ENCODE measurements at places on chromosomes 1 and 21. TPM values are rescaled to one million over a fixed set of nuclear protein-coding genes. Genes with fewer than 3 reads are reported as not detected.

DNA sequence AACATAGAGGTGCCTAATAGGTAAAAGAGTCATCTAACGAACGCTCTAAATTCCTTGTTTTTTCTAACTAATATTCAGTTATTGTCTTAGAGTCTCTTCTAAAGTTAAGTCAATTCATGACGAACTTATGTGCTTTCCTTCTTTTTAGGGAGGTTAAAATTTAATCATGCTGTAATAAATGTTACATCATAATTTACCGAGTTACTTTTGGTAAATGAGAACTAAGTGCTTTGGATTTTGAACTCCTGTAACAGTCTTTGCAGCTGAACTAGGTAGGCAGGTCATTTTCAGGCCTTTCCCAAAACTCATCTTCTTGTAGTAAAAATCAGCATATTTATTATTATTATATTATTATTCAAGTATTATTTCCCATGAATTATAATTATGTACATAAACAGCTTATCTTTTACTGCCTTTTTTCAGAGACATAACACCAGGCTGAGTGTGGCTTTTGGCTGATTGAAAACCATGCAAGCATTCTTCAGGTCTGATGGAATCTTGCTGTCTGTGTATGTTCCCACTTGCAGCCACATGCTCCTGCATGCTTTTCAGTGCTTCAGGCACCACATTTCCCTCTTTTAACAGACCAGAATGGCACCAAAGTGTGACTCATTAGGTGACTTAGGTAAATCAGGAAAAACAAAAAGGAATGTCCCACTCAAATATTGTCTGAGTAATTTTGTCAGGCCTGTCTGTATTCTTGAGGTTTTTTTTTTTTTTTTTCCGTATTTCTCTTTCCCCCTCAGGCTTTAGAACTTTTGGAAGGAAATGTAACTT lies 81.0 kb upstream of the CD55 start:
- no peaks in the 10 kb centered on the region for H3K36me3 ChIP-seq
- H3K4me3 ChIP-seq: no peak overlapping the region
- no peak for DNase-seq
- no peaks in the 10 kb centered on the region for H3K4me1 ChIP-seq

DNA sequence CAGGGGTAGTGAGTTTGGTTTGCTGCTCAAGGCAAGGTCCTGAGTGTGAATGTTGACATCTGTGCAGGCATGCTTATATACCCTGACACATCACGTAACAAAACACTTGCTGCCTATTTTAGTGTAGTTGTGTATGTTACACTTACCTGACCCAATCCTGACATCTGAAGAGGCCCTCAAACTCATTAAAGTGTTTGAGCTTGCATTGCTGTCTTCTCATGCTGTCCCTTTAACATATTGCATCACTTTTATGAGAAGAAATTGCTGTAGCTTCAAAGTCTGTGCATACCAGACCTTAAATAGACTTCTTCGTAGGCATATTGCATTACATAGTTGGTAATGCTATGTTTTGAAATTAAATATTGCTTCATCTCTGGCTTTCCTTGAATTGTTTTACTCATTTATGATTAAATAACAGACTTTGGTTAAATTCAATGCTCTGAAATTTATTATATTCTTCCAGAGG lies at the start of gene KRTAP19-3:
Gene KRTAP19-3, minus strand, starts transcription at position 51 of the 466 bp plus-strand sequence. CDS start 56 bp downstream, outside the sequence.
- H3K27me3 ChIP-seq: no peaks in the 10 kb centered on the region
- no peak within 1 kb of the TSS for H3K4me3 ChIP-seq
- H3K36me3 ChIP-seq: no peaks in the 10 kb centered on the region
- no peak for DNase-seq
- no peak within 1 kb of the TSS for H3K27ac ChIP-seq
- H3K4me1 ChIP-seq: no peaks in the 10 kb centered on the region

DNA sequence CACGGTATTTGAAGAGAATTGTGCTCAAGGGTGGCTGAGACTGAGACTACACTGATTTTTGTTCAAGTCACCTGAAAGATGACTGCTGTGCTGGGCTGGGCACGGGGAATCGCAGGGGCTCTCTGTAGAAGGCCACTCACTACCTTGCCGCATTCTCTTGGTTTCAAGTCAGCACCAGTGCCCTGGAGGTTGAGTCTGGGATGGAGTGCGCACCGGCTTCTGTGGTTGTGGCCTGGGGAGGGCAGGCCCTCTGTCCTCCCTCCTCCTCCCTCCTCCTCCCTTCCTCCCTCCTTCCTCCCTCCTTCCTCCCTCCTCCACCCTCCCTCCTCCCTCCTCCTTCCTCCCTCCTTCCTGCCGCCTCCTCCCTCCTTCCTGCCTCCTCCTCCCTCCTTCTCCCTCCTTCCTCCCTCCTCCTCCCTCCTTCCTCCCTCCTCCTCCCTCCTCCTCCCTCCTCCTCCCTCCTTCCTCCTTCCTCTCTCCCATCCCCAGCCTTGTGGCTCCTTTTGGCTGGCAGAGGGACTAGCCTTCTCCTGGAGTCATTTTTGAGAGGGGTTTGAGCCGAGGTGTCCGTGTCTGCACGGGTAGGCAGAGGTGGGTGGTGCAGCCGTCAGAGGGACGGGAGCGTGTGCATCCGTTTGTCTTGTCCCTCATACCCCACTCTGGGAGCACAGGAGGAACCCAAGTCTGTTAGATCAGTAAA lies 9.5 kb downstream of the RER1 start:
- H3K36me3 ChIP-seq: peaks cover 75% of the 10 kb centered on the region
- no peaks in the 10 kb centered on the region for H3K4me1 ChIP-seq
- H3K27ac ChIP-seq: no peak overlapping the region
- no peak for DNase-seq
- H3K27me3 ChIP-seq: no peaks in the 10 kb centered on the region

- peak overlapping the region; percentile 95 for H3K4me3 ChIP-seq
- H3K27ac ChIP-seq: peak overlapping the region; percentile 83
Observed at GRCh38 chr1:176206006-176206960, 803 bp downstream of the COP1 start.

GRCh38 chr1:191261111-191261510 lies 783.4 kb upstream of the BRINP3 start:
- no peak for DNase-seq
- H3K4me1 ChIP-seq: no peaks in the 10 kb centered on the region
- no peak overlapping the region for H3K27ac ChIP-seq
- no peaks in the 10 kb centered on the region for H3K36me3 ChIP-seq
- no peak overlapping the region for H3K4me3 ChIP-seq
- H3K27me3 ChIP-seq: no peaks in the 10 kb centered on the region

DNA sequence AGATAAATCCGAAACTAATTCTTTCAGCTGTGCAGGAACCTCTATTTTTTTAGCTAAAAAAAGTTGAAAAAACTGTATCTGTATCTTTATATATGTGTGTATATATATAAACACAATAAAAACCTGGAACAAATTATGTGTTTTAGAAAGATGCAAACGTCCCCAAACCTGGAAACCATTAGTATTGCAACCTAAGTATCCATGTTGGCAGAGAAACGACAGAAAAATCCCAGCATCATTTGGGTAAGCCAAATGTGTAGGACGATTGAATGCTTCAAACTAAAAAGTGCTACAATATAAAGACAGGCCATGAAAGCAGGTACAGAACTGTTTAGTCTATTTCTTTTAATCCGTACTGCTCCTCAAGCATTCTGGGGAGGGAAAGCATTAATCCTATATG lies 87.9 kb downstream of the AHCTF1 start:
- H3K4me1 ChIP-seq: no peaks in the 10 kb centered on the region
- peaks cover 24% of the 10 kb centered on the region for H3K36me3 ChIP-seq
- no peak overlapping the region for H3K27ac ChIP-seq
- DNase-seq: no peak
- H3K27me3 ChIP-seq: no peaks in the 10 kb centered on the region
- H3K4me3 ChIP-seq: no peak overlapping the region

DNA sequence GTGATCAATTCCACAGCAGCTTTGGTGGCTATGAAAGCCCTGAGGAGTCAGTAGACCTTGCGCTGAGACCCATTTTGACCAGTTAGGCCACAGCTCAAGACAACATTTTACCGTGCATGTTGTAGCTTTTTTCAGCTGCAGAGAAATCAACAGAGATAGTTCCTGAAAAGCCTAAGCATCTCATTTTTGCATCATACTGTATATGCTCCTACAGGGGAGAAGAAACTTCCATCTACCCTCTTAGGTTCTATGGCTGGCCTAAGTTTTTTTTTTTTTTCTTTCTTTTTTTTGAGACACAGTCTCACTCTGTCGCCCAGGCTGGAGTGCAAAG lies 24.8 kb upstream of the EYA3 start:
- H3K27ac ChIP-seq: no peak overlapping the region
- H3K4me3 ChIP-seq: no peak overlapping the region
- peaks cover 10% of the 10 kb centered on the region for H3K4me1 ChIP-seq
- DNase-seq: no peak
- no peaks in the 10 kb centered on the region for H3K36me3 ChIP-seq
- no peaks in the 10 kb centered on the region for H3K27me3 ChIP-seq

GRCh38 chr1:229470406-229471043 lies 36.6 kb upstream of the ACTA1 start:
- no peaks in the 10 kb centered on the region for H3K27me3 ChIP-seq
- H3K27ac ChIP-seq: no peak overlapping the region
- no peak overlapping the region for H3K4me3 ChIP-seq

CACNA1E gene
- total RNA-seq: not detected

PEX10 gene
- total RNA-seq: 11.7 TPM

All from CD4-positive, alpha-beta memory T cell (primary cell).